ENCODE measurements at places on chromosomes 6 and 20. TPM values are rescaled to one million over a fixed set of nuclear protein-coding genes. Genes with fewer than 3 reads are reported as not detected.

Gene NR2E1
- total RNA-seq = 0.03 TPM

Gene PHACTR1
- total RNA-seq = not detected

Gene ALDH5A1
- total RNA-seq = 7.0 TPM

Gene MATN4
- total RNA-seq = 0.06 TPM

Gene OR2B2
- not detected for total RNA-seq

Gene RAD21L1
- 0.09 TPM for total RNA-seq

Gene CEP85L
- total RNA-seq = 1.8 TPM

Gene DCBLD1
- 37.2 TPM for total RNA-seq

Gene GFOD1
- total RNA-seq = 2.0 TPM

Gene COL12A1
- total RNA-seq = 5.1 TPM

Gene GABRR1
- not detected for total RNA-seq

Gene TNF
- 0.09 TPM for total RNA-seq

Gene TINAG
- not detected for total RNA-seq

Gene TP53TG5
- total RNA-seq = not detected

Gene WFDC5
- not detected for total RNA-seq

Gene LY86
- total RNA-seq = not detected

Gene ZNF184
- 3.5 TPM for total RNA-seq

Gene HLA-DQB1
- not detected for total RNA-seq

Gene TNFRSF21
- 24.6 TPM for total RNA-seq

Gene ASIP
- not detected for total RNA-seq

Gene MMP24
- 23.3 TPM for total RNA-seq

Gene RIPPLY2
- 0.46 TPM for total RNA-seq

Gene SOD2
- total RNA-seq = 184 TPM

Gene ADGB
- not detected for total RNA-seq

Gene MUC22
- total RNA-seq = 0.03 TPM

Gene DSP
- total RNA-seq = 32.3 TPM

Gene NKAIN2
- total RNA-seq = not detected

Gene DEF6
- total RNA-seq = 0.03 TPM

Gene GTSF1L
- total RNA-seq = not detected

Gene AKAP12
- 169 TPM for total RNA-seq

Data from A549 treated with CORT108297 at 1 μM for 4 hours (cell line).